Hippocampal formation (tissue), 2 donors: ENCODE measurements at places on chromosomes 5 and 9.

GRCh38 chr5:77908787-77909186 is 132.6 kb upstream of the TBCA start:
- no peak for DNase-seq

- no peak for DNase-seq
Measured at GRCh38 chr9:35743452-35743851, 5.6 kb downstream of the GBA2 start.

GRCh38 chr5:150312518-150312917 is 9.8 kb upstream of the ARSI start:
- no peak for DNase-seq

GRCh38 chr5:32265902-32266301 is 46.8 kb downstream of the MTMR12 start:
- no peak for DNase-seq

- DNase-seq = no peak
Measured at GRCh38 chr5:154522284-154522683, 44.3 kb upstream of the HAND1 start.

GRCh38 chr9:70117835-70118319 is 74.2 kb downstream of the MAMDC2 start:
- no peak for DNase-seq

DNA sequence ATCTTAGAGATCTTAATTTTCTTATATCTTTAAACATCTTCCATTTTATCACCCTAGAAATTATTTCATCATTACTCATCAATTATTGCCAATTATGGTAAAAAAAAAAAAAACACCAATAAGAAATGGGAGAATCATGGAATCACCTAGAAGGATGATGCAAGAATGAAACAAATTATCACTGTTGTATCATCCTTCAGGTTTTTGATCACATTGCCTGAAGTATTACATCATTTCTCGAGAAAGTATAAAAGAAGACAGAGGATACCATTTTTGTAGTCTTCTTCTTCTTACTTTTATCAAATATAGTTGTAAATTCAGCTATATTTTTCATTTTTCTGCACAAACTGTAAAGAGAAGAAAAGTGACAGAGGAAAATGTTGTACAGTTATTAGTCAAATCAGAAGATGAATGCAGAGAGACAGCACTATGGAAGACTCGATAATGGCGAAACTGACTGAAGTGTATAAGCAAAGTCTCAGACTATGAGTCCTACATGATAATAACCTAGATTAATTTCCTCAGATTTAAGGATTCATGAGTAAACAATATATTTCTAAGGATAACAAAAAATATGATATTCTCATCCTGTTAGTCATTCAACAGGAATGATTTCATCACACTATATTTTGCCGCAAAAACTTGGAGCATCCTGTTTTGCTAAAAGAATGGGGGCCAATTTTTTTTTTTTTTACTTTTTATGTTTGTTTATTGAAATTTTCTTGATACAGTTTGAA is 5.9 kb upstream of the STC2 start:
- no peak for DNase-seq

GRCh38 chr5:128358826-128359225 is 179.2 kb downstream of the FBN2 start:
- DNase-seq = no peak

GRCh38 chr5:40046792-40047191 is 622.0 kb upstream of the DAB2 start:
- DNase-seq = no peak

DNA sequence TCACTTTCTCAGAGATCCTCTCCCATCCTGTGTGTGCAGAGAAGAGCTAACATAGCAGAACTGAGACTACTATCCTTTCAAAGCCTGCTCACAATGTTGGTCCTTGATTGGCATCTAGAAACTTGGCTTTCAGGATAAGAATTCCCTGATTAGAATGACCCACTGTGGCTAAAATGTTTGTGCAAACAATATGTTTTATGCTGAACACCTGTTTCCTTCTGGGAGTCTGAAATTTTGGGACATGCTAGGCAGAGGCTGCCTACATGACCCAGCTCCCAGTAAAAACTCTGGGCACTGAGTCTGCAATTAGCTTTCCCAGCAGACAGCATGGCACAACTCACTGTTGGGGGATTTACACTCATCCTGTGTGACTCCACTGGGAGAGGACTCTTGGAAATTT is 78.9 kb downstream of the CFAP95 start:
- DNase-seq = no peak

- DNase-seq = no peak
Measured at GRCh38 chr5:105751908-105752307, 1918.8 kb downstream of the EFNA5 start.

DNA sequence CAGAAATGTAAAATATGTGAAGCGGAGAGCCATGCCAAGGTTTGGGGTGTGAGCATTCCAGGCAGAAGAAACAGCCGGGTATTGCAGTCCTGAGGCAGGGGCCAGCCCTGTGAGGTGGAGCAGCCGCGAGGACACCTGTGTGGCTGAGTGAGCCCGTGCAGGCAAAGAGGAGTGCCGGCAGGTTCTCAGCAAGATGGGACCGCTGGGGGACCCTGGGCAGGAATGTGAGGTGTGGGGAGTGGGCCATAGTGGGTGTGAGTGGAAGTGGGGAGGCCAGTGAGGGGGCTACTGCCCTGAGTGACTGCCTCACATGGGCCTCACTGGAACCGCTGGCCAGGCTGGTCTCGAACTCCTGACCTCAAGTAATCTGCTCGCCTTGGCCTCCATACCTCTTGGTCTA is 8.1 kb upstream of the PRR7 start:
- DNase-seq = no peak

- peak; percentile 95 for DNase-seq
Measured at GRCh38 chr9:19922476-19923118, 133.8 kb upstream of the SLC24A2 start.

DNA sequence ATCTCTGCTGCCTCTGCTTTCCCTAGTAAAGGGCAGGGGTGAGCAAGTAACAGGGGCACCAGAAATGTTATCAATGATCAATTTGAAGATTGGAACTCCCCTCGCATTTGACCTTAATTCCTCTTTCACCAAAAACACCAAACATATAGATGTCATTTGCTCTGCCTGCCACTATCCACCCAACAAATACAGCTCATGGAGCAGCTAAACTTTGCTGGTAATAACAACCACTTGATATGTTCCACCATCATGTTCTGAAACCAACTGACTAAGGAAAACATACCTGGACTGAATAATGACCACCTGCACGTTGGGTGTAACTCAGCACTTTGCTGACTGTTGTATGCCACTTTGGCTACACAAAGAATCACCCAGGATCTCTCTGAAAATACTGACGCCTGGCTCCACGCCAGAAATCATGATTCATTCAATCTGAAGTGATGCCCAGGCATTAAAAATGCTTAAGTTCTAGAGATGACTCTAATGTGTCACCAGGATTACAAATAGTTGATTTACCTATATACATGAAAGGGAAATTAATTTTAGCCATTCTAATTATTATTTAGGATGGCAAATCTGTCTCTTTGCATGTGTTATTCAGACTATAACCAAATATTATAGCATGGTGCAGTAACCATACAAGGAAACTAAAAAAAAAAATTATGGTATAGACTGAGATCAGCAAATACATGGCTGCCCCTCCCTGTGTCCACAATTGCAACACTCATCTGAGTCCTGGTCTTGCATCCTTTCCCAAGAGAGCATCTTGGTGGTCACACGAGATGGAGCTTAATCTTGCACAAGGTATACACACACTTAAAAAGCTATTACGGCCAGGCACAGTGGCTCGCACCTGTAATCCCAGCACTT is 43.1 kb upstream of the TTC39B start:
- no peak for DNase-seq

DNA sequence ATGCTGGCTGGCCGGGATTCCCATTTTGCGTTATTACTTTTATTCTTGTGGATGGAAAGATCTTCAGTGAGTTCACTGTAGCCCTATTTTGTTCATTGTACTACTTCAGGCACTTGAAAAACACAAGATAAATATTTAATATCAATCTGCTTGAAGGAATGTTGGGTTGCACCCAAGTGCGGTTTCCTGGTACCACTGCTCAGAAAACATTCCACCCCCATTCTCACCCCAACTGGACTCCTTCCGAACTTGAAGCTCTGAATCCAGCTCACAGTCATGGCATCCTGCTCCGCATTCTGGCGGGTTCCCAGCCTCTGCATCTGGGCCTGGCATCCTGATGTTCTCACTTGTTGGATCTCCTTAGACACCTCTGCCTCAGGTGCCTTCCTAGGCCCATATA is 103.2 kb downstream of the CFAP90 start:
- DNase-seq = no peak

DNA sequence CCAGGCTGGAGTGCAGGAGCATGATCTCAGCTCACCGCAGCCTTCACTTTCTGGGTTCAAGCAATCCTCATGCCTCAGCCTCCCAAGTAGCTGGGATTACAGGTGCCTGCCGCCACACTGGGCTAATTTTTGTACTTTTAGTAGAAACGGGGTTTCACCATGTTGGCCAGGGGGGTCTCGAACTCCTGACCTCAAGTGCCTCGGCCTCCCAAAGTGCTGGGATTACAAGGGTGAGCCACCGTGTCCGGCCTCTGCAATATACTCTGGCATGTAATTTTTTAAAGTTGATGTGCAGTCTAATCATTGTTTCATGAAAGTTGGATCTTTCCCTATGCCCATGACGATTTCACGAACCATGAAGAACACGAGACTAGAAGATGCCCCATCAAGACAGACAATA is 28.6 kb upstream of the PPP1R26 start:
- DNase-seq = no peak

- no peak for DNase-seq
Measured at GRCh38 chr5:141510160-141510559, 21.3 kb downstream of the PCDHGC5 start.

- no peak for DNase-seq
Measured at GRCh38 chr5:26669523-26669922, 368.9 kb downstream of the CDH9 start.

DNA sequence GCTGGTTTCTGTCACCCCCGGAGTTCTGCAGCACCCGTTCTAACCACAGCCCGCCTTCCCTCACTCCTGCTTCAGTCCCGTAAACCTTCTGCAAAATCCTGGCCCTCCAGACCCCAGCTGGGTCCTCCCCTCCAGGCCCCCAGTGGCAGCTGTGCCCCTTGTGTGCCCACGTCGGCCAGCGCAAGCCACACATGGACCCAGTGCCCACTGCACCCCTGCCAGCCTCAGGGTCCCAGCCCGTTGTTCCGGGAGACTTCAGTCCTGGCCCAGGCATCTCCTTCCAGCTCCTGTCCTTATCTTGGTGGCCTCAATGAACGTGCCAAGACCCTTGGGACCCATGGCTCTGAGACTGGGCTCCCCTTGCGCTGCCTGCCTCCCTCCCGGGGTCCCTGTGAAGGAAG is 43.2 kb downstream of the EXD3 start:
- DNase-seq = no peak

GRCh38 chr5:133706506-133707430 is 94.4 kb upstream of the FSTL4 start:
- DNase-seq = no peak

DNA sequence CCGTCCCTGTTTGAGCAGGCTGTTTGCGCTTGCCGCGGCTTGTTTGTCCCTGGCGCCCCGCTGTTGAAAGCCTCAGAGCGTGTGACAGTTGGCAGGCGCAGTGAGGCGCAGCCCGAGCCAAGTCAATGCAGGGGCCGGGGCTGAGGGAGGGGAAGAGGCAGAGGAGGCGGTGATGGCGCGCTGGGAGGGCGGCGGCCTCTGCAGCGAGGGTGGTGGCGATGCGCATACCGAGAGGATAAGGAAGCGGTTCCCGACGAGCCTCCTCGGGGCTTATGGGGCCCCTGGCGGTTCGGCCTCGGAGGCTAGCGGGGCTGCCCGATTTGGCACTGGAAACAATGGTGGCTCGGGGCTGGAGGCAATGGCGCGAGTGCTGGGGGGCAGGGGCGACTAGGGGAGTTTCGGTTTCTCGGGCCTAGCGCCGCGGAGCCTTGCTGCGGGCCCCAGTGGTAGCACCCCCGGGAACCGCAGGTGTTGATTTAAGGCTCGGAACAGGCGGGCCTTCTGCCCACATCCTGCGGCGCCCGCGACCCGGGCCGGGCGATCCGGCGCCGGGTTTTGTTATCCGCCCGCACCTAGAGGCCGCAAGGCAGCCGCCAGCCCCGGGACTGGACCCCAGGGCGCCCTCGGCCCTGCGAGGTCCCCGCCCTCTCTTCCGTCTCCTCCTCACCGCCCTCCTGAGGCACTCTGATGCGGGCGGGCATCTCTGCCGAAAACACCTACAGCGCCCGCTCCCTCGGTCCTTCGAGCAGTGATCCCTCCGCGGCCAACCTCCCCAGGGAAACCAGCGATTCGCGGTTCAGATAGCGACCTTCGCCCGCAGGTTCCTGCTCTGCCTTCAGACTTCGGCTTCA is 947 bp upstream of the LNPEP start:
- DNase-seq = peak; percentile 83

GRCh38 chr9:94157050-94157801 is 73.0 kb downstream of the PTPDC1 start:
- peak; percentile 20 for DNase-seq

- DNase-seq = no peak
Measured at GRCh38 chr9:99112750-99113413, 8.0 kb downstream of the TGFBR1 start.

- DNase-seq = peak; percentile 9
Measured at GRCh38 chr9:124040935-124041816, 29.6 kb downstream of the LHX2 start.

DNA sequence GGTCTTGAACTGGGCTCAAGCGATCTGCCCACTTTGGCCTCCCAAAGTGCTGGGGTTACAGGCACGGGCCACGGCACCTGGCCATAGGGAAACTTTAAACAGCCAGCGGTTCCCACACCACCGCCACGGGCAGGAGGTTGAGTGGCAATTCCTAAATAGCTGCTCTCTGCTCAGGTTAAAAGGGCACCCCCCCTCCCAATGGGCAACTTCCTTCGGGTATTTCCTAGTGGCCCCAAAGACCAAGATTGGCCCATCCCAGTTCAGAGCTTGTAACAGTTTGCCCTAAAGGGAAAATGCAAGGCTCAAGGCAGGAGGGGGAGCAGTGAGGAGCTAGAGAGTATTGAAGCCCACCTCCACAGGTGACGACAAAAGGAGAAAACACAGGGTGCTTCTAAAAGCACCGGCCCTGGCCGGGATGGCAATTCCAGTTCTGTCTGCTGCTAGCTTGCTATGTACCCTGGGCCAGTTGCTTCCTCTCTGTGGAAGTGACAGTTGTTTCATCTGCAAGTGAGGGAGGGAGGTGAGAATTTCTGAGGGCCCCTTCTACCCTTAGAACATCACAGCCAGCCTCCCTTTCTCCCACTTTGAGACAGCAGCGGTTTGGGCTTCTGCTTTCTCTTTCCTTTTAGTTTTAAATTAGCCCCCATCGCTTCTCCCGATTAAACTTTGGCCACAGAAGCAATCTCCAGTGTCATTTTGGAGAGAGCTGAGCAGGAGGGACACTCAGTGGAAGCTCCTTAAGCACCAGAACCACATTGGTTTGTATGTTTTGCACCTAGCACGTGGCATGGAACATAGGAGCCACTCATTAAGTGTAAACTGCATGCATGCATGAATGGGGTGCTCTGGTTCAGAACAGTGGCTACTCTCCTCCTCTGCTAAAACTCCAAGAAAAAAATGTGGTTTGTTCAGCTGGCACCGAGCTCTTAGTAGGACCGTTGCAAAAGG is 17.3 kb upstream of the TNIP1 start:
- no peak for DNase-seq

- DNase-seq = no peak
Measured at GRCh38 chr9:34957492-34958410, at the start of gene PHF24. PHF24 (plus strand) TSS chr9:34958285; CDS start chr9:34971299, 13,014 bp downstream.
